ENCODE measurements at places on chromosomes 3 and 15.

GRCh38 chr3:136250903-136251460, 842 bp downstream of the PCCB start:
- DNase-seq: peak; percentile 59

- no peak for DNase-seq
These were observed 48.3 kb upstream of the B3GALNT1 start for GRCh38 chr3:161153480-161153879.

- DNase-seq: no peak
These were observed 13.3 kb downstream of the DNAJB11 start for GRCh38 chr3:186583831-186584230.

DNA sequence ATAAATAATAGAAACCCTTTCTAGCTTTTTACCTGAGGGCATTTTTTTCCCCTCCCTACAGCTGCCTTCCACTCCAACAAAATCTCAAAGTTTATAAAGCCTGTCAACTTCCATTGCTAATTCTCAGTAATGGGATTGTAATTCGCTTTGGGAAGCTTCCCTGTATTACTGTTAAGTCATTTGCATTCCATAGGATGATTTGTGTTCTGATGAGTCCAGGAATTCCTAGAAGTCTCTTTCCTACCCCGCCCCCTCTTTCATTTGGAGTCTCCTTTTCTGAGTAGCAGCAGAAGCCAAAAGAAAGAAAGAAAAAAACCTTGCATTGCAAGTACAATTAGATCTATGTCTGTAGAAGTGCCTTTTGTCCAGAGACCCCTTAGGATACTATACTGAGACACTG, 1033.3 kb downstream of the IGSF11 start:
- no peak for DNase-seq

- DNase-seq: no peak
These were observed 7.5 kb upstream of the A4GNT start for GRCh38 chr3:138139691-138140090.

- no peak for DNase-seq
These were observed 1.7 kb downstream of the CNOT10 start for GRCh38 chr3:32686713-32687112.

- DNase-seq: no peak
These were observed 44.2 kb downstream of the IQGAP1 start for GRCh38 chr15:90432253-90432652.

GRCh38 chr3:69324362-69325025, 61.4 kb downstream of the FRMD4B start:
- no peak for DNase-seq

DNA sequence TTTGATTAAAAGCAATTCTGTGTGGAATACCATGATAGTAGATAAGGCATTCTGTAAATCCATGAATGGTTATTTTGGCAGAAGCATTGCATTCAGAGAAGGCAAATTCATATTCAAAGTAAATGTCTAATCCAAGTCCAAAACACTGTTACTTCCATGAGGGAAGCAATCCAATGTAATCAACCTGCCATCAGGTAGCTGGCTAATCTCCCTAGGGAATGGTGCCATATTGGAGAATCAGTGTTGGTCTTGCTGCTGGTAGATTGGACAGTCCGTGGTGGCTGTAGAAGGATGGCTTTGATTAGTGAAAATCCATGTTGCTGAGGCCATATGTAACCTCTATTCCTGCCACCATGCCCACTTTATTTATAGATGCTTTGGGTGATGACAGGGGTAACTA, 72.1 kb upstream of the TNIK start:
- DNase-seq: no peak

- DNase-seq: no peak
These were observed 129.8 kb downstream of the SLC25A26 start for GRCh38 chr3:66350601-66351000.

DNA sequence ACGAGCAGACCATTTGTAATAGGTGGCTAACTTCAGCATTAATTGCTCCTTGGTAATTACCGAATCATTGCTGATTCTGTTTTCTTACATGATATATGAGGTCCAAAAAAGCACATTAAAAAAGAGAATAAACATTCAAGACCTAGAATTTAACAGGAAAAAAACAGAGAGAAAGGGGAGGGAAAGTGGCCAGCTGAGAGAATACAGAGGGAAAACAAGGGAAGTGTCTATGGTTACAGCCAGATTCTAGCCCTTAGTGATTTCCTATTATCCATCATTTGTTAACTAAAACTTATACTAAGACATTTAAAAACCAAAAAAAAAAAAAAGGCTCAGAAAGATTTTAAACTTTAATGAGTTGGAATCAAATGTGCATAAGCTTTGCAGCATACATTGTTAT, 168.7 kb downstream of the LRTM1 start:
- no peak for DNase-seq

All from islet precursor cell (in vitro differentiated cells).